Omental fat pad (tissue), 4 donors: ENCODE measurements at places on chromosomes 1 and 21. TPM values are rescaled to one million over a fixed set of nuclear protein-coding genes. Genes with fewer than 3 reads are reported as not detected.

SPRR1B gene
- not detected for total RNA-seq

GRCh38 chr1:208423526-208423925, 179.3 kb upstream of the PLXNA2 start:
- no peak for DNase-seq

GRCh38 chr1:230105754-230106625, 39.0 kb downstream of the GALNT2 start:
- DNase-seq, result no peak

RGS18 gene
- 18.4 TPM for total RNA-seq

DNA sequence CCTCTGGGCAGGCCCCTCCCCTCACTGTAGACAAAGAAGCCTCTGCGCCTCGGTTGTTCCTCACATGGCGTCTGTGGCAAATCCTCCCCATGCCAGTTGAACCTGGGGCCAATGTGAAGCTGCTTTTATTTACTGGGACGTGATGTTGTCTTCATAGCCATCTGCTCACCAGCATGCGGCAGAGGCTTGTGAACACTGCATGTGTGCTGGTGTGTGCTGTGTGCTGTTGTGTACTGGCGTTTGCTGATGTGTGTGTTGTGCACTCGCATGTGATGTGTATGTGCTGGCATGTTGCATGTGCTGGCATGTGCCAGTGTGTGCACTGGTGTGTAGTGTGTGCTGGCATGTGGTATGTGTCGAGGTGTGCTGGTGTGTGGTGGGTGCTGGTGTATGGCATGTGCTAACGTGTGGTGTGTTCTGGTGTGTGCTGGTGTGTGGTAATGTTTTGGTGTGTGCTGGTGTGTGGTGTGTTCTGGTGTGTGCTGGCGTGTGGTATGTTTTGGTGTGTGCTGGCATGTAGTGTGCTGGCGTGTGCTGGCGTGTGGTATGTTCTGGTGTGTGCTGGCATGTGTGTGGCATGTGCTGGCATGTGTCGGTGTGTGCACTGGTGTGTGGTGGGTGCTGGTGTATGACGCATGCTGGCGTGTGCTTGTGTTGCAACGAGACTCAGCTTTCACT, 37.2 kb upstream of the TRAPPC10 start:
- no peak for DNase-seq

SDC3 gene
- total RNA-seq, result 32.2 TPM

GRCh38 chr1:24762133-24762676, 17.0 kb downstream of the CLIC4 start:
- no peak for DNase-seq

DNA sequence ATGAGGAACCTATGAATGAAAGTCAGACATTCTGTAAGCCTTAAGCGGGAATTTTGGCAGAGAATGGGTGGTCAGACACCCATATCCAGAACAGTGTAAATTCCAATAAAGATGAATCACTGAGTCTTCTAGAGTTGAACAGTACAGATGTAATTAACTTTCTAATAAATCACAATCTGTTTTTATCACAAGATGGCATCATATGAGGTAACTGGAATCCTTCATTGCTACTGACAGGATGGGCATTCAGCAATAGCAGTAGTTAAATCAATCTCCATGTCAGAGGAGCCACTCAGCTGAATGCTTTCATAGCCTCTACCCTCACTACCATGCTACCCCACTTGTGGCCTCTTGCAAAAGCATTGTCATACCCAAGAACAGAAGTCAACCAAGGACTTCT, 690.3 kb downstream of the AMY1C start:
- no peak for DNase-seq

GRCh38 chr1:240991230-240991629, 365.8 kb downstream of the RGS7 start:
- no peak for DNase-seq

DNA sequence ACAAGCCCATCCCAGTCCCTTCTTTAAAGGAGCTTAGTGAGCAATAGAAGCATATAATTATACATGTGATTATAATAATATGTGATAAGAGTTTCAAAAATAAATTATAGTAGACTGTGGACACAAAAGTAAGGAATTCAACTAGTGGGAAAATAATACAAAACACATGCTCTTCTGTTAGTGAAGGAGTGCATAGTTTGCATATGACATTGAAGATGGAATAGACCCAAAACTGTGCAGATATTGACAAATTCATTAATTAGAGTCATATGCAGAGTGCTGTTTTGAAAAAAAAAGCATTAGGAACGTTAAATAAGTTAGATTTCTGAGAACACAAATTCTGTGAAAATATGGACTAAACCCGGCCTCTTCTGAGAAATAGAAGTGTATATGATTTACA, 278.8 kb downstream of the ASTN1 start:
- no peak for DNase-seq

GRCh38 chr1:83632906-83633305, 366.0 kb downstream of the TTLL7 start:
- DNase-seq, result no peak

CD1B gene
- total RNA-seq, result not detected
